NCI-H187 treated with DMSO at 0.1 percent for 48 hours (cell line): ENCODE measurements at places on chromosomes 2 and 18.
A peak's percentile ranks its signal among the peaks of the same experiment; 100 is the strongest.

DNA sequence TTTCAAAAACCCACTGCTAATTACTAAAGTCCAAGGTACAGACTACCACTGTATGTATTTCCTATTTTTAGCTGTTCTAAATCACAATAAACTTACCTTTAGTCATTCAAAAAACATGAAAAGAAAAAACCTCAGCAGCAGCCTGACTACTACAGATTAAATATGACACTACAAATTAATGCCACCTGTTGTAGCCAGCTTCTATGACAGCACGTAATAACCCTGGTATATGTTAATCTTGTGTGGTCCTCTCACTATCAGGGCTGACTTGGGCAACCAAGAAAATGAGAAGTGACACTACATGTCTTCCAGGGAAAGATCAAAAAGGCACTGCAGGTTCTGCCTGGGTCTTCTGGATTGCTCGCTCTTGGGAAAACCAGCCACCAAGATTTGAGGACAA is 90.6 kb upstream of the FAM124B start:
- no peak for DNase-seq

DNA sequence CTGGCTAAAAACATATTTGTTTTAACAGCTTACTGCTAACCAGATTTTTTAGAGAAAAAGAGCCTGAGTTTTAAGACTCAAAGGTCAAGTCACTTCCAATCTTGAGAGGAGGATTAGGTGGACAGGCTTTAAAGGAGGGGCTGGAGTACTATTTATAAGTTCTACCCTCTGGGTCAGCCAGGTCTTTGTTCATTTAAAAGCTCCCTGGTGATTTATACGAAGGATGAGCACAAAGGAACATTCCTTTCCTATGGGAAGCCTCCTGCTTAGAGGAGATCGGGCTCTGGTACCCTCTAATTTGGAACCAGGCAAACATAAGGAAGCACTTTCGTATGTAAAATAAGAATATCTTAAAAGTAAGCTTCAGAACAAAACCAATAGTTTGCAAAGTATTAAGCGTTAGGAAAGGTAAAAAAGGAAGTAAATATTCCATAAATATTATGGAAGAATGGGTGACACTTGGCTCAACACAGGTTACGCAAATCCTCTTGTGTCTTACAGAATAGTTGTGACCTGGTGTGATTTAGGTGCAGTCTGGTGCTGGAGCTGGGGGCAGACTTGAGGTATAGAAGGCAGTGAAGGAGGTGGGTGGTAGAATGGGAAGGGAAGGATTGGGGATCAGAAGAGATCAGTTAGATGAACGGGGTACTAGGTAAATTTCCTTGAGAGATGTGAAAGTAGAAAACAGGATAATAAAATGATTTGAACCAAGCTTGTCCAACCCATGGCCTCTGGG is 35.6 kb downstream of the PDE6D start:
- no peak for DNase-seq

DNA sequence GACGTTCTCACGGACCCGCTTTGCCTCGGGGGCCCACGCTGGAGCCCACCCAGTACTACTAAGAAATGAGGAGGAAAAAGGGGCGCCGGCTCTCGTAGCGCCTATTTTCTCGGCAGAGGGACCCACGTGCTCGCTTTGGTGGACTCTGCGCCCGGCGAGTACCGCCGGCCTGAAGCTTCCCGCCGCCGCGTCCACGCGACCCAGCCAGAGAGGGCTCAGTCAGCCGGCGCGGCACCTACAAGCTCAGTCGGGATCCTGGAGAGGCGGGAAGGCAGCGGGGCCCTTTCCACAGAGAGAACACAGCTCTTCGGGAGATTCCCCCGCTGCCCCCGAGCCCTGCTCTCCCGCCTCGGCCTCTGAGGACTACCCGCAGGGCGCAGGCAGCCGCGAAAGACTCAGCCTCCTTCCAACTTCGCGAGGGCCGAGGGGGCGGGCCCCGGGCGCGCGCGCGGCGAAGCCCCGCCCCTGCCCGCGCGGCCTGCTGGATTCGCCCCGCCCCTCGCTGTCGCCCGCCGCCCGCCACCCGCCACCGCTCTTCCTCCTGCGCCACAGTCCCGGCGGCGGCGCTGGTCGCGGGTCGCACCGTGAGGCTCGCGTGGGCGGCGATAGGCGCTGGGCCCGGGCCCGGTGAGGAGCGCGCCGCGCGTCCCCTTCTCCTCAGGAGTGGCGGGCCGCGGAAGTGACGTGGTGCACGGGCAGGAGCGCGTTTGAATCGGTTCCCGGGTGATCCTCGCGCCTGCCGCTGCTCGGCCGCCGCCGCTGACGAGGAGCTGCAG is at the start of gene SMCHD1:
Gene SMCHD1, plus strand, starts transcription at position 549 of the 776 bp plus-strand sequence. CDS start 350 bp downstream, outside the sequence.
- peak; percentile 1 for DNase-seq

DNA sequence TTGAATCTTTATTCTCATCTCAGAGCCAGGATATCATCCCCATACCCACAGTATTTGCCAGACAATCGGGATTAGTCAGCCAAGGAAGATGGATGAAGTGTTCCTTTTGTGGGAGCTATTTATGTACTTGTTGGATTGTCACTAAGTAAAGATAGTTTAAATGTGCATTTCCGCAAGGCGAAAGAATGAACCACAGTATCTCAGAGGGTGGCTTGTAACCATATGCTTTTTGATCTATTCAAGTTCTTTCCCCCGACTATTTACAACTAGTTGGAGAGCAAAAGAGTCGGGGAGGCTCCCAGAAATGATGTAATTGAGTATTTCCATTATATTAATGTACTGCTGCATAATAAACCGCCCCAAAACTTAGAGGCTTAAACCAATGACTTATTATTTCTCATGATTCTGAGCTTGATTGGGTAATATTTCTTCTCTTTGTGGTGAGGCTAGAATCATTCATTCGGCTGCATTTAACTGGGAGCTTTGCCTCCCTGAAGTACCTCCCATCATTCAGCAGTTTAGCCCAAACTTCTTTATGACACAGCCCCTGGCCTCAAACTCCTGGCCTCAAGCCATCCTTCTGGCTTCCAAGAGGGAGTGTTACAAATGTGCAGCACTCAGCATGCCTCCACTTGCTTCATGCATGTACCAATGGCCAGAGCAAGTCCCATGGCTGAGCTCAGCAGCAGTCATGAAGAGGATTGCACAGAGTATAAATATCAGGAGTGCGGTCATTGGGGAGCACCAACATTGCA is 423.7 kb downstream of the METTL4 start:
- DNase-seq = no peak

DNA sequence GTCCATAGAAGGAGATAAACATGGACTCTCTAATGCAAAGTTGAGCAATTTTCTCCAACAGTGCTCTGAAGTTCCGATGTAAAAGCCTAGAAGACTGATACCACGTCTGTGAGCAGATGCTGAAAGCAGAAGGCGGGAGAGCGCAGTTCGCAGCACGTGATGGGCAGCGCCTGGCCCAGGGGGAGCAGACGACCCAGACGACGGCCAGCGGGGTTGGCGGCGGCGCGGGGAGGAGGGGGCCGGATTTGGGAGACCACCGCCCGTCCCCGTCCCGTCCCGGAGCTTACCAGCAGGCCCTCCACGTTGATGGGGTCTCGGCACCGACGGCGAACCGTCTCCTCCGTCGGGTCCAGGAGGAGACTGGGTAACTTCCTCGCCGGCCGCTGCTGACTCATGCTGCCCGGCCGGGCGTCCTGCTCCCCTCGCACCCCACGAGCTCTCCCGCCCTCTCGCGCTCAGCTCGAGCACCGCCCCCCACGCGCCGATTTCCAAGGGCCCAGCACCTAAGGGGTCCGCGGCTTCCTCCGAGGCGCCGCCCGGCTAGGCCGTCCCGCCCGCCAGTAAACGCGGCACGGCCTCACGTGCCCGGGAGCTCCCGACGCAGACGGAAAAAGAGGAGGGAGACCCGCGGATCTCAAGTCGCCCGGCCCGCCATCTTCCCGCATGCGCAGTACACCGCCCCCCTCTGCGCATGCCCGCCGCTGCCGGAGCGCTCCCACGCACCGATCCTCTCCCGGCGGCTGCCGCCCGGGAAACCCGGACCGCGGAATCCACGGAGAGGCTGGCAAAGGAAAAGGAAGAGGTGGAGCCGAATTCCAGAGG is at the start of gene E2F6:
Gene E2F6, minus strand, starts transcription at position 677 of the 822 bp plus-strand sequence. Its CDS starts 282 bp downstream, at position 395.
- DNase-seq = peak; percentile 90

- DNase-seq = no peak
Measured at GRCh38 chr2:71671895-71672825, 218.8 kb downstream of the DYSF start.
